ENCODE measurements at places on chromosomes 6 and 20.

- DNase-seq: peak; percentile 28
Observed at GRCh38 chr6:125154761-125155135, 1.2 kb downstream of the TPD52L1 start.

DNA sequence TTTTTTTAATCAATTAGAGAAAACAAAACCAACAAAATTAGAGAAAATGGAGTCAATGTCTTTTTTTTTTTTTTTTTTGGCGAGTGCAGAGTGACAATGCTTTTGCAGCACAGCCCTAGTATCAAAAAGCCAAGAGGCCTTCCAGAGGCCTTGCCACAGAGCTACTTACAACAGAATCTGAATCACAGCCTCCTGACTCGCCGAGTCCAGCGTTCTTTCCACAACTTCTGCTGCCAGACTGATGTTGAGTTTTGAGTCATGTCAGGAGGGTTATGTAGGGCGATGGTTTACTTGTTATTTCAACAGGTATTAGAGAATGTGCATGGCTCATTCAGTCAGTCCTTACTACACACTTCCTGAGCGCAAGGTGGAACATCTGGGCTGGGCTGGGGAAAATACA, 88.6 kb downstream of the FNDC1 start:
- DNase-seq: no peak

DNA sequence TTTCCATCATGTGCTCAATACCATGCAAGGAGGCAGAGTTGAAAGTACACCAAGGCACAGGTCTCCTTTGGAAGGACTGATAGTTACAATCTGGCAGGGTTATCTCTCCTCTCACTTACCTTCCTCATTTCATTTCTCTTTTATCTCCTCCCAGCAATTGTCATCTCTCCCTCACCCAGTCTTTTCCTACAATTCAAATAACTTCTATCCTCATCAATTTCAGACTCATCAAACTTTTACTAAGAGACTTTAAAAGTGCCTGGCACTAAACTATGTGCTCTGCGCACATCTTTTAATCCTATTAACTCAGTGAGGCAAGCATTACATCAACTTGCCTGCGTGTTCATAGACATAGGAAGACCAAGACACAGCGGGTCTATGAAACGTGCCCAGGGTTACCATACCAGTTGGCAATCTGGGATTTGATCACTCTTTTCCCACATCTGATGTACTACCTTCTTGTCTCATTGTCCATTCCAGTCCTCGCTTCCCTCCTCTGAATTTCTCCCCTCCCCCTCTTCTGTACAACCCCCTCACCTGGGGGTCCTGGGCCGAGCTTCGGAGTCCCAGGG, 1.2 kb downstream of the VARS1 start:
- no peak for DNase-seq

GRCh38 chr20:266596-267562, 9.4 kb downstream of the DEFB132 start:
- peak; percentile 94 for DNase-seq

DNA sequence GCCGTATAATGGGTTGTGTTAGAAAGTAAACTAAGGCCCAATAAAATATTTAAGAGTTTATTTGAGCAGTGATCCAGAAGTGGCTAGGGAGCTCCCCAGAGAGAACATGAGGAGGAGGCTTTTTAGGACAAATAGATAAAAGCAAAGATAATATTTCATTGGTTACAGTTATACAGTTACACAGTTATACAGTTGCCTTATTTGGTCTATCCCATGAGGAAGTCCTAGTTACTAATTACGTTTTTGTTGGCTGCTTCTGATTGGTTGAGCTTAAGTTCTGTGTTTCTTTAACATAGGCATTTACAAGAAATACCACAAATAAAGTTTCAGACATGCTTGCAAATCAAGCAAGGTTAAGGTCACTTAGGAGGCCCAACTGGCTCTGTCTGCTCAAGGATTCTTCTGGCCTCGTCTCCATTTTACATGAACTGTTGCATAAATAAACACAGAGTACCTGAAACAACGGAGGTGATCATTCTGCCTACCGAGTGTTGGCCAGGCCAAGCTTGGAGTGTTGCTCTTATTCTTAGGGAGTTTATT, 7.0 kb downstream of the UBD start:
- DNase-seq: no peak

All from activated CD8-positive, alpha-beta T cell treated with anti-CD3 and anti-CD28 coated beads, Interleukin-2, amount 10 ng/mL, durations not matched to agents 7 days and 5 days (primary cell).